ENCODE measurements at places on chromosomes 7 and 10.

GRCh38 chr10:88926566-88927415 is 25.8 kb downstream of the ACTA2 start:
- peak; percentile 92 for DNase-seq

DNA sequence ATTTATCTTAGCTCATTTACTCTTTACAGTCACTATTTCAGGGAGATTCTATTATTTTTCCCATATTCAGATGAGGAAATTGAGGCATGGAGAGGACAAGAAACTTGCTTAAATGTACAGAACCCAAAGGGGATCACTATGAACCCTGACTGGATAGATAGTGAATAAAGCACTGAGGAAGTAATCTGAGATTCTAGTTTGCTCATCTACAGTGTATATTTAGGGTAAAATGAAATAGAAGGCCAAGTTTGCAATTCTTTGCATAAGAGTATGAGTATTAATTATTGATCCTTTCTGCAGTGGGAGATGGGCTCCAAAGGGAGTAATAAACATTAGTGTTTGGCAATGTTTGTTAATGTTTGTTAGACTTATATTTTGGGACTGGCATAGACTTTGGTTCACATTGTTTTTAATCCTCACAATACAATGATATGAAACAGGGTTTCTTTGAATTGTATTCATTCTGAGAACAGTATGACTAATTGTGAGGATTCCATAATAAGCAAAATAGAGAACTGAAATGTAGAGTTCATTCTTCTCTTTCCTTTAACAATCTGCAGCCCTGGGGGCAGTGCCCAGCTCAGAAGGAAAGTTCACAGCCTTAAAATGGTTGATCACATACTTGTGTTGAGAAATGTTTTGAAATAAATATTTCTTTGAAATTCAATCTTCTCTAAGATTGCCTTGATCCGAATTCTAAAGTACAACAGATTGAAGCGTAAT is 131.0 kb upstream of the ZNF804B start:
- DNase-seq = no peak

GRCh38 chr7:32020551-32021159 is 49.6 kb downstream of the PDE1C start:
- no peak for DNase-seq

DNA sequence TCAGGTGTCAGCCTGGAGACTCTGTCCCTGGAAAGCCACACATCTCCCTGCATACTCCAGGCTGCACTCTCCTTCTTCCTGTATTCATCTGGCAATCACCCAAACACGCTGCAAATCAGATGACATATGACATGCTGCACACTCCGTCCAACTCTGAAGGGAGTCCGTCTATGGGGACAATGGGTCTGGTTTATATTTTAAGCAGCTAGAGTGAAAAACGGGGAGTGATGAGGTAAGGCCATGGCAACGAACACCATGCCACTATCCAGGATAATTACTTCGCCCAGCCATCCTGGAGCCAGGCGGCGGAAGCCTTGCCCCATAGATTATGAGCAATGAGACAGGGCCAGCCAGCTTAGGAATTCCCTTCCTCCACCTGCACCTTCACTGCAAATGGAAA is 140.1 kb downstream of the PLXNA4 start:
- DNase-seq = no peak

DNA sequence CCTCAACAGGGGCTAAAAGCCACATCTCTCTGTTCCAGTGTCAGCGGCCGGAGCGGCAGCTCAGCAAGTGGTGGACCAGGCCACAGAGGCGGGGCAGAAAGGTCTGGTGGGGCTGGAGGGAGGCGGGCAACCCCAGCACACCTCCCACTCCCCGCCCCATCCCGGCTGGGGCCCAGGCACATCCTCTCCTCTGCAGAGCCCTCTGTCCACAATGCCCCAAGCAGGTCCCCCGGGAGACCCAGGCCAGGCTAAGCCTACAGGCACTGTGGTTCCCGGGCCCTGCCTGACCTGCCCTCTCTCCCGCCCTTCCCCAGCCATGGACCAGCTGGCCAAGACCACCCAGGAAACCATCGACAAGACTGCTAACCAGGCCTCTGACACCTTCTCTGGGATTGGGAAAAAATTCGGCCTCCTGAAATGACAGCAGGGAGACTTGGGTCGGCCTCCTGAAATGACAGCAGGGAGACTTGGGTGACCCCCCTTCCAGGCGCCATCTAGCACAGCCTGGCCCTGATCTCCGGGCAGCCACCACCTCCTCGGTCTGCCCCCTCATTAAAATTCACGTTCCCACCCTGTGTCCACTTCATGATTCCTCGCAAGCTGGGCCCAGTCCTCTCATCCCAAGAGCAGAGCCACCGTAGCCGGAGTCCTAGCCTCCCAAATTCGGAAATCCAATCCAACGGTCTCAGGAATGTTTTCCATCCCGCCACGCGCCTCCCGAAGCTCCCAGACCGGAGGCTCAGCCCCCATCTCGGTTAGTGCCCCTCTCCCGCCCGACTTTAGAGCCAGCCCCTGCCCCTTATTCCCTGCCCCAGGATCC is 2.1 kb downstream of the ADIRF start:
- no peak for DNase-seq

DNA sequence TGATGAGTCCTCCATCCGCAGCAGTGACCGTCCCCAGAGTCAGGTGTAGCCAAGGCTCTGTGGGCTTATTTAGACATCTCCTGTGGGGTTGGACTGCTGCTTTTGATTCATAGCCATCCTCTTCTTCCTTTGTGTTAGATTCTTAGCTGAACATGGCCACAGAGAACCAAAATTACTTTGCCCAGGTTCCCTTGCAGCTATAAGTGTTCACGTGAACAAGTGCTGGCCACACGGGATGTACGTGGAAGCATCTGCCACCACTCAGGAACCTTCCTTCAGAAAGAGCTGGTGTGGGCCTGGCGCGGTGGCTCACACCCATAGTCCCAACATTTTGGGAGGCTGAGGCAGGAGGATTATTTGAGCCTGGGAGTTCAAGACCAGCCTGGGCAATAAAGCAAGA is 49.1 kb downstream of the TMEM209 start:
- DNase-seq = no peak

DNA sequence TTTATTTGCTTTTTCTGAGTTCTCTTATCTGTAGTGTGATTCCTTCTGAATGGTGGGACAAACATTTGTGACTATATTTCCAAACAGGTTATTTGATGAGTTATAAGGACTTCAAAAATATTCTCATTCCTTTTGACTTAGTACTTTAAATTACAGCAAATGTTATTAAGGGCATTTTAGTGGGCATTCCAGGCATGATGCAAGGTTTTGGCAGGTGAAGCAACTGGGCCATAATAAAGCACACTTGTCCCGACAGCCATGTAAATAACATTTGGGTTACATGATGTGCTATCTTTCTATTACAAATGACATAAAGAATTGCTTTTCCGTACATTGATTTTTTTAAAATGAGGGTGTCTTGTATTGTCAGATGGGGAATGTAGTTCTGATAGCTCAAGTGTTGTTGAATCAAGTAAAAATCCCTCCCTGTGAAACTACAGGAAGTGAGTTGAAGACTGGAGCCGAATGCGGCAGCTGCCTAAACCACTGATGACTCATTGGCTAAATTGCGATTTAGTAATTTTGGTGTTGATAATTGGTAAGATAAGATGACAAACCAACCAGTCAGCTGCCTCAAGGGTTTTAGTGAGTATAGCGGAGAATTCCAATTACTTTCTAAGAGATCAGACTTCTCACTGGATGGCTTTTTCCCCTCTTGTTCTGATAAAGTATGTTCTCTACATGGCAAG is 231.3 kb upstream of the NPY start:
- DNase-seq = peak; percentile 87

- DNase-seq = no peak
These were observed 46.9 kb downstream of the SLIT1 start for GRCh38 chr10:97138846-97139245.

GRCh38 chr7:41415051-41415450 is 287.8 kb downstream of the INHBA start:
- no peak for DNase-seq

DNA sequence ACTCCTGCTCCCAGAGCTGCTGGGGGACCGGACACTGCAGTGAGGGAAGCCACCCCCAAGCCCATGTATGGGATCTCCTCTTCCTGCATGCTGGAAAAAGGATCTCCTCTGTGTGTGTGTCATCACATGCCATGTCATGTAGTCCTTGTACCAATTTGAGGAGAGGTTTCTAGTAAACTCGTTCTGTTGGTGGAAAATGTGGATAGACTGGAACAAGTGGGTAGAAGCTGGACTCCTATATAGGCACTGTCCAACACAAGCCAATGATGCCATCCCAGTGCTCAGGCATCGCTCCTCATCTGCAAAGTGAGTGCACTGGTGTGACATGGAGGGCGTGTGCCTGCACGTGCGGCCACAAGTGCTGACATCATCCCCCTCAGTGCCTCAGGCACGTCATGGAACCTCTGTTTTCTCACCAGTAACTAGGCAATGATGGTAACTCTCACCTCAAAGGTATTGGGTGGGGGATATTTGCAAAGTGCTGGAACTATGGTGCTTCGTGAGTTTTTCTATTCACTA is 19.3 kb downstream of the MYO1G start:
- DNase-seq = no peak

DNA sequence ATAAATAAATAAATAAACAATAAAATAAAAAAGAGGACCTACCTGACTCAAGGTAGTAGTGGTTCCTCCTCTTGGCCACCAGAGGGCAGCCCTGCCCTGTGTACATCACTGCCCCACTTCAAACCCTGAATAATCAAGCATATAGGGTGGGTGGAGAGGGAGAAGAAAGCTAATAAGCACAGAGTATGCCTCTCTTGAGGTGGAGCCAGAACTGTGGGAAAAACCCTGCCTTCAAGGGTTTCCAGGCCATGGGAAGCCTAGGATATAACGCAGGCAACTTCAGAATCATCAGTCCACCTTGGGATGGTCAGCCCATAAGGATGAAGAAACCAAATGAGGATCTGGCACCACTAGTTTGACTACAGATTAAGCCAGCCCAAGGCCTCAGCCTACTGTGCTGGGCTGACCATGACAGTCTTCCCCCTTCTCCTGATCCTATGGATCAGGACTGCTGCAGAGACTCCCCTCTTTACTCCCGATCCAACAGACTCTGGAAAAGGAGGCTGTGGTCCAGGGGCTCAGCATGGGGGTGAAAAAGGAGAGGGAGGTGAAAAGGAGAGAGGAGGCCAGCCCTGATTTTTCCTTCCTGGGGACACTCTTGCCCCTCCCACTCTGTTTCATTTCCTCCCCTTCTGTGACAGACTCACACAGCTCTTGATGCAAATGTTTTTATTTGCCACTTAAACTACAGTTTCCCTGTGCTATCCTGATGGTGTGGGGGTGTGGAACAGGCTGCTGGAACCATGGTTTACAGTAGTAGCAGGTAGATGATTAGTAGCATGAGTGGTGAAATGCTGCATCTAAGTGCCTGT is 10.1 kb downstream of the AVPI1 start:
- DNase-seq = peak; percentile 51

- DNase-seq = no peak
These were observed 402 bp upstream of the TMEM168 start for GRCh38 chr7:112790586-112791003.

- DNase-seq = no peak
These were observed 15.5 kb upstream of the STEAP4 start for GRCh38 chr7:88322151-88322550.

GRCh38 chr10:51206500-51206899 is 132.2 kb downstream of the PRKG1 start:
- DNase-seq = no peak

DNA sequence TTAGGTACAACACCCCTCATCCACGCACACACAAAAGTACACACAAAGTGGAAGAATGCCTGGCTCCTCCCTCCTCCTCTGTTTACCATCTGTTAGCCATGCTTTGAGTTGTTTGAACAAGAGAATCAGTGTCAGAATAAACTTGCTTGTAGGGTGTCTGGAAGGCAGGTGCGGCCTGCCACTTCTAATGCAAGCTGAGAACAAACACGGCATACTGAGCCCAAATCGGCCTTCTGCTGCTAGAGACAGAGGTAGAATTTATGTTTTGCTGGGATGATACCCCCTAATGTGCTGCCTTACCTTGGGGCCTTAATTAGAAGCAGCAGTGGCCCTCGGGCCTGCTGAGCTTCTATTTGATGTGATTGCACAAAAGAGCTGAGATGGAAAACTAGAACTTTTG is 24.9 kb upstream of the FAM180A start:
- no peak for DNase-seq
